ENCODE measurements at places on chromosomes 16 and 17.

DNA sequence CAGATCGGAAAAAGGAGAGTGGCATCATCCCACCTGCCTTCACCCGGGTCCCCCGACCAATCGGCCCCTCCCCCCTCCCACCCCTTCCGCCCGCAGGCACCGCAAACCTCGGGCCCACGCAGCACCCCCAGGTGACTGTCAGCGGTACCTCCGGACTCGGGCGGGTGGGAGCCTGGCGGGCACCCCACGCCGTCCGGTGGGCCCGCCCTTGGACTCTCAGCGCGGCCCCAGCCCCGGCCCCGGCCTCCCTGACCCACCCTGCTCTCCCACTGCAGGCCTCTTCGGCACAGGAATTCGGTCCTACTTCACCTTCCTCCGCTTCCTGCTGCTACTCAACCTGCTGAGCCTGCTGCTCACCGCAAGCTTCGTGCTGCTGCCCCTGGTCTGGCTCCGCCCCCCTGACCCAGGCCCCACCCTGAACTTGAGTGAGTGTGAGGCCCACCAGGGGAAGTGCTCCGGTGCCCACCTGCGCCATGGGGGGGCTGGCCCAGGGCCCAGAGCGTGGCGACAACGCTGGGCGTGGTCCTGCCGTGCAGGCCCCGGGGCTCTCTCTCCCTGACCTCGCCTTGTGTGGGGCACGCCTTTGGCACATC, 1.6 kb downstream of the TMC8 start:
- peak; percentile 65 for DNase-seq

DNA sequence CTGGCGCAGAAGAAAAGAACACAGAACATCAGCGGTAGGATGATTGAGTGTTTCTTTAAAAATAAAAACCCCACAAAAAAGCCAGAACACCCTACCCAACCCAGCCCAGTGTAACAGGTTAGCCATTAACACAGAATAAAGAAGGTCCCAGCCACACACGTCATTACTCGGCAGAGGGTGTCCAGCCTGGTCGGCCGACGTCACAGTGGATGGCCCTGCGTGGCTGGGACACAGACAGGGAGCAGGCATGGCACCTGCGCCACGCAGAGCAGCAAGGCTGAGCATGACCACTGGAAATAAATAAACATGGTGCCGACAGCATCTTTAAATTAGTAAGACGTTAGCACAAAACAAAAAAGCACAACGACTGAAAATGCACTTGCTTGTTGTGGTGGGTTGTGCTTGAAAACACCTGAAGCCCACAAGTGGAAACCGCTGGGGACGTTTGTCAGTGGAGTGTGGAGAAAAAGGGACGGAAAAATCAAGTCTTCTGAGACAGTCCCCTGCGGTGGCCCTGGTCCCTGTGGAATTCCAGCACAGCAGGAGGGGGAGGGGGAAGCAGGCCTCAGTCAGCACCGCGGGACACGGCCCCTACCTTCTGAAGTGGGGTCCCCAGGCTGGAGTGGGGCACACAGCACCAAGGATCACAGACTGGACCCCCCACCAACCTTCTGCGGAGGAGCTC, 39.2 kb downstream of the SLC7A5 start:
- DNase-seq: no peak

GRCh38 chr17:80789356-80789902, 202.2 kb upstream of the CHMP6 start:
- no peak for DNase-seq

DNA sequence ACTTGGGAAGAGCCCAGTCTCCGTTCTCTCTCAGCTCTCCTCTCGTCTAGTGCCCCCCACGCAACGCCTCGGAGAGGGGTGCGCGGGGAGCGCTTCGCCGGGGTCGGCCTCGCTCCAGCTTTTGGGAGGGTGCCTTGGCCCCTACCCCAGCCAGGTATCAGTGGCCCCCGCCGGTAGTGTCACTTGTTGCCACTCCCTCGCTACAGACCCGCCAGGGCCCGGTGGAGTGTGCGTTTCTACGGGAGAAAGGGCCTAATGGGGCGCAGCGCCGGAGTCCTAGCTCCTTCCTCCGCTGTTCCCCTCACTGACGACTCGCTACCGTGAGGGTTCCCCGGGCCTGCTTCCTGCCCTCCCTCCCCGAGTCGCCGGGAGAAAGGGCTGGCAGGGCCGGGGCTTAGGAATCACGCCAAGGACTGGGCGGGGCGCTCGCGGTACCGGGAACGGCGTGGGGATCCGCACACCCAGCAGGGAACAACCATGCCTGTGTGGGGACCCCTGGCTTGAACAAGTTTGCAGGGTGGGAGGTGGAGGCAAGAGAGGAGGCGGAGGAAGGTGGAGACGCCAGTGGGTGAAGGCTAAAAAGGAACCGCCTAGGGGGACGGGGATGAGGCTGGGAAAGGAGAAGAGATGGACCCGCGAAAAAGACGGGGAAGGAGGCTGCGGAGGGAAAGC, 997 bp upstream of the CDH11 start:
- DNase-seq: no peak

DNA sequence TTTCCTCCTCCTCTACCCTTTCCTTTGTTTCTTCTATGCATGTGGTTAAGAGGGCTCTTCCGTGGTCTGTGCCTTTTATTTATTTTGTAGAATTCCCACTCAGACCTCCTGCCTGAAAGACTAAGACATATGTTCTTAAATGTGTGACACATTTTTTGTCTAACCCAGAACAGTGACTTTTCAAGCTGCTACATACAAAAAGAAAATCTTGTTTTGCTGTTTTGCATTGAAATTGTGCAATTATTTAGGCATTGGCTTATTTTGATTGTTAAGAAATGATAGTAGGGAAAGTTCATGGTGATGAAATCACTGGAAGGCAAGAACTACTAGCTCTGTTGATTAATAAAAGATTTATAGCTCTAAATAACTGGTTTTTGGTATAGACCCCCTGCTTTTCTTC, 76.8 kb downstream of the TUBD1 start:
- no peak for DNase-seq

Data from stimulated activated CD4-positive, alpha-beta T cell treated with anti-CD3 and anti-CD28 coated beads, Interleukin-12 subunit alpha, Interleukin-12 subunit beta, amount 100 ng/mL, for 4 hours (primary cell).